ENCODE measurements at places on chromosomes 5 and 9. TPM values are rescaled to one million over a fixed set of nuclear protein-coding genes. Genes with fewer than 3 reads are reported as not detected.

- H3K27me3 ChIP-seq, result no peaks in the 10 kb centered on the region
- H3K27ac ChIP-seq, result no peak overlapping the region
- H3K36me3 ChIP-seq, result no peaks in the 10 kb centered on the region
Measured at GRCh38 chr9:120742951-120743416, 28.7 kb upstream of the MEGF9 start.

DNA sequence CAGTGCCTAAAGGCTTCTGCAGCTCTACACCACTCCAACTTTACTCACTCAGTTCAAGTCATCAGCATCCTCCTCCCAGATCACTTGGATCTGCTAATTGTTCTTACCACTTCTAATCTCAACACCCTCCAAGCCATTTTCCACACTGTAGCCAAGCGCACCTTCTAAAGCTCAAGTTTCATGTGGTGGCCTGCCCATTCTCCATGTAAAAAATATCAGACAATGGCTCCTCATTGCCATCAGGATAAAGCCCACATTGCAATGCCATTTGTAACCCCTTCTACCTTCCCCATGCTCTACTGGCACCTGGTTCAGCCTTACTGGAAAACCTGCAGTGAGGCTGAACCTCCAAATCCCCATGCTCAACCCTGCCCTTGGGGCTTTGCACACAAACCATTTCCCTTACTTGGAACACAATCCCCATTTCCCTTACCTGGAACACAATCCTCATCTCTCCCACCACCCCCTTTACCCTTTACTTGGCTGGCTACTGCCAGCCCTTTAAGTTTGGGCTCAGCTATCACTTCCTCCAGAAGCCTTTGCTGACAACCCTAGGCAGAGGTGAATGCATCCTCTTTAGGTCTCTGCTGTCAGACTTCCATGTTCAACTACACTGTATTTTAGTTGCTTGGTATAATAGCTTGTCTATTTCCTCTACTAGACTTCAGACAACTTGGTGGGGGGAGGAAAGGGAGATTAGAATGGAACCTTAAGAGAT is 220.0 kb downstream of the TSSK1B start:
- no peaks in the 10 kb centered on the region for H3K36me3 ChIP-seq
- H3K4me3 ChIP-seq, result no peak overlapping the region
- DNase-seq, result no peak
- H3K4me1 ChIP-seq, result no peaks in the 10 kb centered on the region

DNA sequence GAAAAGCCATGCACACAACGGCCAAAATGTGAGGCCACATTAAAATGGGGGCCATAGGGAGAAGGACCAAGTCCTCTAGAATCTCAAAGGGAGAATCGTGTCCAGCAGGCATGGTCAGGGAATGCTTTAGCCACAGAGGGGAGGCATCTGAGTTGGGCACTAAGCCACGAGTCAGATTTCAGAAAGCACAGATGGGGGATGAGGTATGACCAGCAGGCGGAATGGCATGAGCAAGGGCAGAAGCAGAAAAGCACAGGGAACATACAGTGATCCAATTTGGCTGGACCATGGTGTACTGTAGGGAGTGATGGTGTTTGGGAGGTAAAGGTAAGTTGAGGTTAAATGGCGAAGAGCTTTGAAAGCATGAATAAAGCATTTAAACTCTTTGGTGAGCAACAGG is 214.6 kb downstream of the TLE1 start:
- H3K36me3 ChIP-seq, result no peaks in the 10 kb centered on the region
- no peaks in the 10 kb centered on the region for H3K27me3 ChIP-seq

- no peak for DNase-seq
- H3K27me3 ChIP-seq, result no peaks in the 10 kb centered on the region
- no peak overlapping the region for H3K4me3 ChIP-seq
Measured at GRCh38 chr9:125690679-125691078, 16.3 kb downstream of the MAPKAP1 start.

DNA sequence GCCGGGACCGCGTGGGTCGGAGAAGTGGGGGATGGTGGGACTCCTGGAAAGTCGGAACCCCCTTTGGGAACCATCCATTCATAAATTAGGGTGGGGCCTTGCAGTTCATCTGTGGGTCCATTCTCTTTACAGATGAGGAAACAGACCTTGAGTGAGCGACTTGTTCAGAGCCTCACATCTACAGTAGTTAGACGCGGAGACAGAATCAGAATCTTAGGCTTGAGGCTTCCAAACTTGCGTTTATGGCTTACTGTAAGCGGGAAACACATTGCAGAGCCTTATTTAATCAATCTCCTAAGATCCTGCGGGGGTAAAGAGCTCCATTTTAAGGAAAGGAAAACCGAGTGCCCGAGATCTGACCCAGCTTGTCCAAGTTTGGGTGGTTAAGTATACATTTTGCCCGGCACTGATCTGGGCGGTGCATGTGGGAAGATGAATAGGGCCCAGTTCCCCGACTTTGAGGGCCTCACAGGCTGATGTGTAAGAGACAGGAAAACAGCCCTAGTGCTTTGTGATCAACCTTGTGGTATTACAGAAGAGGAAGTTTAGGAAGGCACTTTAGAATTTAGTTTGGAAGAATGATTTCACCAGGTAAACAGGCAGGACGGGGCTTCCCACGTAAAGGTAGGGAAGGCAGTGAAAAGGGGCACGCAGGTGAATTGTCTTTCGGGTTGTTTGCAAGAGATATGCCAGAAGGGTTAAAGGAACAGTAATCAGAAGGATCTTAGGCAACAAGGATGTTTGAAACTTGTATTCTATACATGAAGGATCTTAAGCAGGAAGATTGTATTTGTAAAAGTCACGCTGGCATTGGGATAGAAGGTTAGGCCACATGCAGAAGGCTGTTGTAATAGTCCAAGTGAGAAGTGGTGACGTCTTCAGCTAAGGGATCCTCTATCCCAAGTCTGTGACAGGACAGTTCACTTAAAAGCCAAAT is 744 bp downstream of the TARS1 start:
- H3K4me3 ChIP-seq, result no peak overlapping the region
- no peaks in the 10 kb centered on the region for H3K27me3 ChIP-seq
- peaks cover 31% of the 10 kb centered on the region for H3K36me3 ChIP-seq
- peak; percentile 10 for DNase-seq

GRCh38 chr9:137417161-137418021 is 5.6 kb downstream of the EXD3 start:
- H3K36me3 ChIP-seq, result no peaks in the 10 kb centered on the region
- H3K27me3 ChIP-seq, result no peaks in the 10 kb centered on the region
- peaks cover 14% of the 10 kb centered on the region for H3K4me1 ChIP-seq
- H3K27ac ChIP-seq, result no peak overlapping the region

- no peak overlapping the region for H3K27ac ChIP-seq
- H3K4me3 ChIP-seq, result no peak overlapping the region
- no peaks in the 10 kb centered on the region for H3K36me3 ChIP-seq
- H3K4me1 ChIP-seq, result no peaks in the 10 kb centered on the region
Measured at GRCh38 chr5:34439601-34440000, 216.5 kb upstream of the RAI14 start.

The IL7R gene
- 60.9 TPM for total RNA-seq

The NOXA1 gene
- 0.46 TPM for total RNA-seq

Measured in activated T-helper 2 cell treated with anti-CD3 and anti-CD28 coated beads, Interferon-gamma antibody, Interleukin-2, Interleukin-4, amounts not matched to agents 10 μg/mL and 5 μg/mL and 100 μg/mL, durations not matched to agents 14 hours and 24 hours and 36 hours (primary cell).